T-cell (primary cell): ENCODE measurements at places on chromosomes 12 and 14.
A peak's percentile ranks its signal among the peaks of the same experiment; 100 is the strongest.

DNA sequence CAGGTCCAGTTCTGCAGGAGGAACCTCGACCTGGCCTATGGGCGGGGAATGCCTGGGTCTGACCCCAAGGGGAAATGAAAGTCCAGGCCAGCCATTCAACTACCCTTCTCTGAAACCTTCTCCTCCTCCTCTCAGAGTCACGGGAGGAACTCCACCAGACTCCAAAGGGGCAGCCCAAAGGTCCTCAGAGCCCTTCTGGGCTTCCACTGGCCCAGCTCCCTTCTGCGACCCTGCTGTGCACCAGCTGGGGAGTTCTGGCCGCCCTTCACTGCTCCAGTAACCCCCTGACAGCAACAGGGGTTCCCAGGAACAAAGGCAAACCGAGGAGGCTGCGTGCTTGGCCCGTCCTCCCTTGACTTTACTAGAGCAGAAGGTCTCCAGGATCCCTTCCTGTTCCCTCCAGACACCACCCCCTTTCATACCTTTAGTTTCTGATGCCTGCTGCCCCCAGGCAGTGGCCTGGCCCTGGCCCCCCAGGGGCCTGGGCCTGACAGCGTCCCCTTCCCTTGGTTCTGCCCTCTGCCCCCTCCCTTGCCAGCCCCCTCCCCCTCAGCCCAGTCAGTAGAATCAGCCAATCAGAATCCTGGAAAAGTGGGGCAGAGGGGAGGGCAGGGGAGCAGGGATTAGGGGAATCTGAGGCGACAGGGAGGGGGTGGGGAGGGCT, 850 bp upstream of the ZNF385A start:
- DNase-seq = no peak

DNA sequence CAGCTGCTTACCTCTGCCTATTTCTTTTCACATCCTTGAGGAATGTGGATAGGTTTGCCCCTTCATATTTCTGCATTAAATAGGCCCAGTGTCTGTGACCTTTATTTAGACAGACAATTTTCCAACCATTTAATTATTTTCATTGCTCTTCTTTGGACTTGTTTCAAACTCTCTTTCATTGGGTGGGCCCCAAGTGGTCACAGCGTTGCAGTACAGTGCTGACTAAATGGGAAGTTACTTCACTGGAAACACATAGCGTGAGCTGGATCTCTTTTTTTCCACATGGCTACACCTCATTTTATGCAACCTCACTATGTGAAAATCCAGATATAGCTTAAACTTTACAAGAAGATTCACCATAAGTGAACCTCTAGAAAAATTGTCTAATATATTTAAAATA, 438.9 kb downstream of the ADAMTS20 start:
- no peak for DNase-seq

DNA sequence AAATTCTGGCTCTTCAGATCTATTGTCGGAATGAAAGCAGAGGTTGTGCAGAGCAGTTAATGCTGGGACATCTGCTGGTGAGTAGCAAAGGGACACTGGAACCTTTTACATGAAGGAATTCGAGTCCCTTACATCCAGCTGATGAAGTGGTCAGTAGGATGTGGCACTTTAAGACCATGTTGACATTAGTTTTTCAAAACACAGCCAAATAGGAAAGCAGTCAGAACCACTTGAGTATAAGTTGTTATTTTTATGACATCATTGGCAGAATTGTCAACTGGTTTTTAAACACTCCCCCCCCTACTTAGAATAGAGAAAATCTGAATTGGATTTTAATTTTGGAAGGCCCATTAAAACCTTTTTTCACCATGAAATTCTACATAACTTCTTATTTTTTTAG, 46.8 kb upstream of the AMN start:
- DNase-seq = no peak

GRCh38 chr14:52094546-52095271, 25.9 kb upstream of the NID2 start:
- no peak for DNase-seq

- DNase-seq = no peak
Observed at GRCh38 chr12:84825149-84825548, 87.5 kb downstream of the SLC6A15 start.

GRCh38 chr14:38108681-38109080, 99.0 kb upstream of the SSTR1 start:
- DNase-seq = no peak

DNA sequence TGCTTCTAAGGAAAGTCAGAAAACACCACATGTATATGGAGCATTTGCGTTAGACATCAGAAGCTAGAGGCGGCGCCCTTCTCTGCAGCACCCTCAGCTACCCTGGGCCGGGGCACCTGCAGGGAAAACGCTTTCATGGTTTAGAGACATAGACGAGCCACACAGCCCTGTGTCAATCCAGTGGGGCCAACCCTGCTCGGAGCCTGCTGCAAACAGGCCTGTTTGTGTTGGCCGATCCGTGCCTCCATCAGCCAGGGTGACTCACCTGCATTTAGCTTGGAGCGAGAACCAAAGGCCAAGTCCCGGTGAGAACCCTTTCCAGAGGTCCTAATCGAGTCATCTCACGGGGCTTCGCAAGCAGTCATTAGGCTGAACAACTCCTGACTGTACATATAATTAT, 19.5 kb upstream of the FZD10 start:
- DNase-seq = no peak

- DNase-seq = no peak
Observed at GRCh38 chr12:40013847-40014246, 92.0 kb downstream of the SLC2A13 start.

GRCh38 chr12:57837864-57838562, 8.5 kb downstream of the CTDSP2 start:
- DNase-seq = no peak

DNA sequence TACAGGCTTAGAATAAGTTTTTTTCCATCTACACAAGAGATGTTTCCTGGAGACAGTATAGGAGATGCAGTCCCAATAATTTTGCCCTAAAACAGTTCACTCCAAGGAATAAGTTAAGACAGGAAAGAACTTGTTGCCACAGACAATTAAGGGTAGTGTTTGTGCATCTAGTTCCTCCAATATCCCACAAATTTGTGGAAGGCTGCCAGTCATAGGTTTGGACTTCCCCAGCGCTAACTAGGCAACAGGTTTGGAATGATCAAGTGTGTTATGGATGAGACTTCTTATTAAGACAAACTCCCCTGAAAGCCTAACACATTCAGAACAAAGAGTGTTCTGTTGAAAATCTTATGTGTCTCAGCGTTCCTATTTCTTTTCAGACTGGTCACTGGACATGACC, 611.0 kb downstream of the CCER1 start:
- no peak for DNase-seq

DNA sequence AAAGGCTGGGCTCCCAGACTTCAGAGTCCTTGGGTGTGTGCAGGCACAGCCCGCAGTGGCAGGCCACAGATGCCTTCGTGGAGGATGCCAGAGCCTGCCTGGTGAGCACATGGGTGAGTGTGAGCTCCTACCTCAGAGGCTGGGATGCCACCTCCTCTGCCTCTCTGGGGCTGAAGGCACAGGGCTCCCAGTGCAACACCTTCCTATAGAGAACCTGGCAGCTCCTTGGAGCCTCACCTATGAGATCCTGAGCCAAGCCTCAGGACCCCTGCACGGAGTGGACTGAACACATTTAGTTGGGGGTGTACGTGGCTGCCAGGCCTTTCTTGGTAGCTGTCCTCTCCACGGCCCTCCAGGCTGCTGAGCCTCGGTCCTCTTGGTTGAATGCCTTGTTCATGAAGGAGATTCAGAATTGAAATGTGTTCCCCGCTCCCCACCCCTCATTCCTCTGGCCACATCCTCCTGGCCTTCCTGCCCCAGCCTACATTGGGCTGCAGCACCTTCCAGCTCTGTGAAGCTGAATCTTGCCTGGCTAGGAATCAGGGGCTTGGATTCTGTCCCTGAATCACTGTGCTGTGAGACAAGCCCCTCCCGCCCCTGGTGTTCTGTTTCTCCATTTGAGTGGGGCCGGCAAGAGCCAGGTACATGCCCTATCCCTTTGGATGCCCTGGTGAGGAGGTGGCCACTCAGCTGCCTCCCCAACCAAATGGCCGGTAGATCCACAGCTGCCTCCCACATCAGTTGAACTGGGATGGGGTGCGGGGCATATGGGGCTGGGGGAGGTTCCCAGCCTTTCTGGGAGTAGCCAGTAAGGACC, 38.7 kb upstream of the TRAF3 start:
- no peak for DNase-seq

GRCh38 chr12:124550123-124551089, 17.0 kb downstream of the NCOR2 start:
- DNase-seq = no peak

DNA sequence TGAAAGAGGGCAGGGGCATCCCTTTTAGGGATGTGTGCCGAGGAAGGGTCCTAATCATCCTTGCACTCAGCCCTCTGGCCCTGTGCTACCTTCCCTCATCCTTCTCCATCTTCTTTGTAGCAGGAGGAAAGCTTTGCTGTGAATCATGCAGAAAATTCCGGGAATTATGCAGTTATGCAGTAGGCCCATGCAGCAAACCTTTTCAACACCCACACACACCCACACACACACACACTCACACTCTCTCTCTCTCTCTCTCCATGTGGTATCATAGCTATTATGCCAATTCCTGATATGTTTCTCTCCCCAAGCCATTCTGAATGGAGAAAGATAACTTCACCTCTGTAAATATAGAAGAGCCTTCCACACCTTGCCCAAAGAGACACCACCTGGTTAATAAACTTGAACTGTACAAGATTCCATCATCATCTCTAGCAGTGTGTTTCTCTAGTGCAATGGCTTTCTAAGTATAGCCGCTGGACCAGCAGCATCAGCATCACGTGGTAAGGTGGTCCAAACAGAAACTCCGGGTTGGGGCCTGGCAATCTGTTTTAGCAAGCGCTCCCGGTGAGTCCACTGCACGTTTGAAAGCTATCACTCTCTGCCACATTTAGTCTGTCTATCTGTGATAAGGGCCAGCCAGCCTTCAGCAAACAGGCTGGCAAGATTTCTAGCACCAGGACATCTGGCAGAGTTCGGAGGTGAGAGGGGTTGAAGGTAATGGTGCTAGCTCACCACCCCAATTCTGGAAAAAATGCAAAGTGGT, 57.6 kb downstream of the MDM2 start:
- no peak for DNase-seq

- no peak for DNase-seq
Observed at GRCh38 chr12:60114169-60114568, 518.3 kb downstream of the SLC16A7 start.

- DNase-seq = no peak
Observed at GRCh38 chr12:80979816-80980215, 42.1 kb upstream of the LIN7A start.

DNA sequence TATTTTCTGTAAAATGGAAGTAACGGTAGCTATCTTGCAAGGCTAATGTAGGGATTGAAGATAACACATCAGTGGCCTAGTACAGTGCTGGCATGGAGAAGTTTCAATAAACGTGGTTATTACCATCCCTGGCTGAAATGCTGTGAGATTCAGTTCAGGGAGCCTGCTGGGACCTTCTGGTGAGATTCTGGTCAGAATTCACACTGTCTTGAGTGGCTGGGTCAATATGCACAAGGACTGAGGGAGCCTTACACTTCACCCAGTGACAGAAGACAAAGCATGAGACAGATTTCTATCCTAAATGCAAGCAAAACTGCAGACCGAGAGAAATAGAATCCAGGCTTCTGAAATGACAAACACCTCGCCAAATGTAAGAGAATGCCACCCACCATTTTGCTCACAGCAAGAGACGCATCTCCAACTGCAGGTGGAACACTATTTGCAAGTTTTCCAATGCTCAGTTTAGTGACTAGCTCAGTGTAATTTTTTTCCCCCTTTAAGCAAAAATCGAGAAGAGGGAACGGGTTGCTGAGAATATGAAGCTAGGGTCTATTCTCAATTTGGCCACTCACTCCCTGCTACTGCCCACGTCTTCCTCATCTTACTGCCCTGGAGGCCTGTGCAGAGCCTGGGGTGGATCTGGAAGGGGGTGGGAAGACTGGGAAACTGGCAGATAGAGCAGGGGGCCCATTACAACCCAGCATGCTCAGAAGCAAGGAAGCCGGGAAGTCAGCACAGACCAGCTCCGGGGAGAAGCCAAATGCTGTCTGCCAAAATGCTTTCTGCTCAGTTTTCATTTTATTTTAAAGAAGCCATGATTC, 201.3 kb downstream of the TTC7B start:
- DNase-seq = no peak

GRCh38 chr14:88792473-88793258, at the start of gene EML5:
Gene EML5 (minus strand): TSS chr14:88792953. CDS start chr14:88792503, 450 bp downstream.
- DNase-seq = peak; percentile 72

DNA sequence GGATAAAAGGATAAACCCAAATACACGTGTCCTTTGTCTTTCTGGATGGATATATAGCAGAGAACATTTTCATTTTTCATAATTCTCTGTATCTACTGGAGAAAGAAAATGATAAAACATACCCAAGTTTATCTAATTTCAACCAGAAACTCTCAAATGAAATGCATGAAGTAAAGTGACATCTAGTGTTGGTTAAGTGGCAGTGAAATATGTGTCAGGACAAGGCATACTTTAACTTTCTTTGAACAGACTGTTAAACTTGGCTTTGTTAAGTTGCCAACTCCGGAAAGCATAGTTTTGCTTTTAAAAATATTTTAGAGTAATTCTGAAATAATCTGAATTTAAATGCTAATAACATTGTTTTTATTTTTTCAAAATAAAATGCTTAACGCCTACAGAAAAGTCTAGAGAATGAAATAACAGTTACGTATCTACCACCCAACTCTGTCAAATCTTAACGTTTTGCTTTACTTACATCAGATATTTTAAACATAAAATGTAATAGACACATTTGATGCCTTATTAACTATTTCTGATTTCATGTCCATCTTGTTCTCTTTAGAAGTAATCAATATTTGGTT, 25.2 kb upstream of the NTN4 start:
- no peak for DNase-seq

- no peak for DNase-seq
Observed at GRCh38 chr12:19834592-19834991, 395.3 kb downstream of the AEBP2 start.

- no peak for DNase-seq
Observed at GRCh38 chr12:93247313-93247991, 130.3 kb upstream of the NUDT4 start.

- no peak for DNase-seq
Observed at GRCh38 chr14:35855876-35856481, 29.8 kb downstream of the BRMS1L start.

GRCh38 chr12:47967461-47968321, 4.3 kb downstream of the TMEM106C start:
- DNase-seq = no peak

DNA sequence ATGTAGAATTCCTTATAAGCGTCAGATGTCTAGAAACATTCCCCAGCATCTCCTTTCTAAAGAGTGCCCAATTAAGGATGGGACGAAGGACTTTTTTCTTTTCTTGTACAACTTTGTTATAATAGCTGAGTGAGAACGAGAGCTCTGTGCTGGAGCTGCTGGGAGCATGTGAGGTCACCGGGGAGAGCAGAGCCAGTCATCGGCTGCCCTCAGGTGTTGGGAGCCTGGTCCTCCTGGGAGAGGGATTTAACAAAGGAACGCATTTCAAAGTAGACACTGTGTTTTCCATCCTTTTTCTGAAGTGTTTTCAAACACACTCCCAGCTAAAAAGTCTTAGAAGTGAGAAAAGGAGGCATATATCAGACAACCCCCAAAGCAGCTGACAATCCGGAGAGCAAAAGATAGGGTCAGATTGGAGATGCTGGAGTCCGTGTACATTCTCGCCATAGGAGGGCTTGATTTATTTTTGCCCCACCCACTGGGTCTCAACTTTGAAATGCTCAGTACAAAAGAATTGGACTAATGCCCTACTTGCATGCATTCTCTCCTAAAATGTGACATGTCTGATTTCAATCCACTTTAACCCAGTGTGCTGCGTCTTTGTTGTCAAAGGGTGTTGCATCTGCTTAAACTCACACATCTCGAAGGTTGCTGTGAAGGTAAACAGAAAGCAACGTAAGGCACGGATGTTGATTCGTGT, 50.8 kb upstream of the PIWIL1 start:
- no peak for DNase-seq
